Activated T-cell treated with anti-CD3 and anti-CD28 coated beads, Interleukin-2, amount 50 U/mL, for 4 hours (primary cell): ENCODE measurements at places on chromosomes 6 and 20. TPM values are rescaled to one million over a fixed set of nuclear protein-coding genes. Genes with fewer than 3 reads are reported as not detected.

The TAF4 gene
- 27.0 TPM for total RNA-seq

The PAX1 gene
- total RNA-seq, result not detected

The RGS17 gene
- total RNA-seq, result not detected

The MLN gene
- total RNA-seq, result not detected

The LAMA5 gene
- 1.0 TPM for total RNA-seq

The GSTA2 gene
- total RNA-seq, result not detected
